ENCODE measurements at places on chromosomes 1 and 21.

- no peak for DNase-seq
Measured at GRCh38 chr1:76666499-76666898, 200.8 kb upstream of the ST6GALNAC5 start.

DNA sequence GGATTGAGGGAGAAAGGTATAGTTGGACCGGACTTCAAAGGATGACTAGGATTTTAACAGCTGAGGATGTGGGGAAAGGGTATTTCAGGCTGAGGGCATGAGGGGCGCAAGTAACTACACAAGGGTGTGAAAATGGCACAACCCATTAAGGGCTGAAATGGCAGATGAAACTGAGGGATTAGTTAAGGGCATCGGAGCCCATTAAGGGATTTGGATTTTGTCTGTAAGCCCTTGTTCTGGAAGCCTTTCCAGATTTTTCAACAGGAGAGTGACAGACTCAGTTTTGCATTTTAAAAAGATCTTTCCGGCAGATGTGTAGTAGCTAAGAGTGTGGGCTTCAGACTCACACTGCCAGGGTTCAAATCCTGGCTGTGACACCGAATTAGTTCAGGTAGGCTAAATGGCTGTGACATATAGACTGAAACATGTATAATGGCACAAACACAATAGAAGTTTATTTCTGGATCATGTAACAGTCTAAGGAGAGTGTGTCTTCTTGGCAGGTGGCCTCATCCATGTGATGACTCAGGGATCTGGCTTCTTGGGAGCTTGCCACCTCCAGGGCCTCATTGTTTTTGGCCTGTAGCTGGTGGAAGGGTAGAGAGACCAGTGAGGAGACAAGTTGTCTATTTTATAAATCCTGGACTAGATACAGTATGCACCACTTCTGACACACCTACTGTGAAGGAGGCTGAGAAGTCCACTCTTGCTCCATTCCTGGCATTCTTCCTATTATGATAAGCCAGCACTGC lies 49.6 kb downstream of the UBE2T start:
- no peak for DNase-seq

DNA sequence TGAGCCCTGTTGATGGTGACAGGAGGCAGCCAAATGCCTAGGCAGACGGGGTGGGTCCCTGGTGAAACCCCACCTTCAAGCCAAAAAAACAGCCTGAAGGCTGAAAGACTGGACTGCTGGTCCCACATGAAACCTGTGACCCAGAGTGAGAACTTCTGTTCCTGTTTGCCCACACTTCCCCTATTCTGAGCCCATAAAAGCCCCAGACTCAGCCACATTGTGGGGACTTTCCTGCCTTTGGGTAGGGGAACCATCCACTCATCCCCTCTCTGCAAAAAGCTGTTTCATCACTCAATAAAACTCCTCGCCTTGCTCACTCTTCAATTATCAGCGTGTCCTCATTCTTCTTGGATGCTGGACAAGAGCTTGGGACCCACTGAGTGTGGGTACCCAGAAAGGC lies 25.2 kb downstream of the HTR6 start:
- no peak for DNase-seq

DNA sequence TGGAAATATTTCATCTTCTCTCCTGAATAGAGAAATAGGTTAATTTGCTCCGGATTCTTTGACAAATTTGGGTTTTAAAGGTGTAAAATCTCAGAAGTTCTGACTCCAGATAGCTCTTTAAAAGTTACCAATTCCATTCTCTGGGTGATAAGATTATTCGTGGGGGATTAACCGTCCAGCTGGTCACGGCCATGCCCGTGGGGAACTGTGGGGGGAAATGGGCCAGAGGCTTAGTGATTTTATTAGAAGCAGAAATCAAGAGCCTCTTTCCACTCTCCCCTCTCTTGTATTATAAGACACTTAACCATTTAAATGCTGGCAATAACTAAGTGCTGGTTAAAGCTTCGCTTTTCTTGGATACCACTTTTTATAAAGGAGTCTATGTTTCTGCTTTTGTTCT lies 376.4 kb upstream of the KAZN start:
- no peak for DNase-seq

GRCh38 chr1:55305735-55306134 lies 90.6 kb upstream of the USP24 start:
- DNase-seq: no peak

GRCh38 chr1:91870322-91870721 lies 15.6 kb downstream of the TGFBR3 start:
- no peak for DNase-seq

- DNase-seq: no peak
Measured at GRCh38 chr1:217907504-217907903, 276.4 kb downstream of the SPATA17 start.

DNA sequence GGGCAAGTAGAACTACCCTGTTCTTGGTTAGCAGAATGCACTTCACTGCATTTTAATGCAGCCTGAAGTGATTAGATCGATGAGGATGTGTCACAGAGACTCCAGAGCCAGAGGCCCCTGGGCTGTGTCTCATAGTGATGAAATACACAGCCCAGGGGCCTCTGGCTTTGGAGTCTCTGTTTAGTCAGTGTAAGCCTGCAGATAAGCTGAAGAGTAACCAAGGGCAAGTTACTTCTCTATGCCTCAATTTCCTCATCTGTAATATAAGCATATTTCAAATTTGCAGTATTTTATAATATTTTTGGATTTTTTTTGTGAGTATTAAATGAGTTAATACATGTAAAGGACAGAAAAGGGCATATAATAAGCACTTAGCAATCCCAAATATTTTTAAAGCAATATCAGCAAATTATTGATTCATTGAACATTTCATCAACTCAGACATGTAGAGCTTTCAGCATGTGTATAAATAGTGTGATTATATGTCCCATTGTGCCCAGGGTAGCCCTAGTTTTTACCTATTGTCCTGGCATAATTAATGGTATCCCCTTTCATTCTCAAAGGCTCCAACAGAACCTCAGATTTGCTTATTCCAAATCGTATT lies 23.6 kb upstream of the APOBEC4 start:
- no peak for DNase-seq

DNA sequence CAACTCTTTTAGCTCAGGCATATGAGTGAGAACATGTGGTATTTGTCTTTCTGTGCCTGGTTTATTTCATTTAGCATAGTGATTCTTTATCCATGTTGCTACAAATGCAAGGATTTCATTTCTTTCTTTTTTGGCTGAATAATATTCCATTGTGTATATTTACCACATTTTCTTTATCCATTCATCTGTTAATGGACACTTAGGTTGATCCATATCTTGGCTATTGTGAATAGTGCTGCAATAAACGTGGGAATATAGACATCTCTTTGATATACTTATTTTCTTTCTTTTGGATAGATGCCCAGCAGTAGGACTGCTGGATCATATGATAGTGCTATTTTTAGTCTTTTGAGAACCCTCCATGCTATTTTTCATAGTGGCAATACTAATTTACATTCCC lies 30.8 kb downstream of the ASB17 start:
- no peak for DNase-seq

GRCh38 chr1:7853684-7854026 lies 790 bp upstream of the UTS2 start:
- no peak for DNase-seq

GRCh38 chr1:63119575-63120155 lies 202.7 kb upstream of the FOXD3 start:
- no peak for DNase-seq

DNA sequence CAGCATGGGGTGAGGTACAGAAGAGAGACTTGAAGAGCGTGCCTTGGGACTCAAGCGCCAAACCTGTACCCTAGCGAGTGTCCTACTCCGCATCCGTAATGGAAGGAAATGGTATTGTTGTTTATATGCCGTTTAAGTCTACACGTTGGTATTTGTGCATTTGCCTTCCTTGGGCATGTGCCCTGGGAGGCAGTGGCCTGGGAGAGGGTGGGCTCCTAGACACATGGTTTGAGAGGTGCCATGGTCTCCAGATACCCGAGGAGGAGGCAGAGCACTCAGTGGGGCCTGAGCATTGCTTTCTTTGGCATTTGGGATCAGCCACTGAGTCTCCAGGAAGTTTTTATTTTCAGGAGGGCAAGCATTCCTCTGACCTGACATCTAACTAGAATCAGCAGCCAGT lies 6.5 kb downstream of the ZNF672 start:
- DNase-seq: no peak

- DNase-seq: no peak
Measured at GRCh38 chr1:4584449-4584848, 70.0 kb upstream of the AJAP1 start.

DNA sequence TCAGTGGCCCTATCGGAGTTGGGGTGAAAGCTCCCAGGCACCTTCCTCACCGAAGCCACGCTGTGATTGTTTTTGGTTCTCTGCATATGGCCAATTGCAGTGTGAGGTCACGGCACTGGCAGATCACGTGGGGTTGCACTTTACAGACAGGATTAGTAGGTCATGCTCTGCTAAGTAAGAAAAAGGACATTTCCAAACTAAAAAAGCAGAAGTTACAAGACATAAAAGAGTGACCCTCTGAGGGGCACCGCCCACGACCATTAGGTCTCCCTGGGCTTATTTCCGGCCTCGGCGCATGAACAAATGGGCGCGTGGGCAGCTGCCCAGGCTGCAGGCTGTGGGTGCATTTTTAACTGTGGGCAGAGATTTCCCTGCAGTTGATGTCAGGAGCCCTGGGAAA lies 2.0 kb downstream of the CAPN9 start:
- no peak for DNase-seq

GRCh38 chr1:21834094-21834493 lies 22.0 kb downstream of the LDLRAD2 start:
- DNase-seq: no peak

DNA sequence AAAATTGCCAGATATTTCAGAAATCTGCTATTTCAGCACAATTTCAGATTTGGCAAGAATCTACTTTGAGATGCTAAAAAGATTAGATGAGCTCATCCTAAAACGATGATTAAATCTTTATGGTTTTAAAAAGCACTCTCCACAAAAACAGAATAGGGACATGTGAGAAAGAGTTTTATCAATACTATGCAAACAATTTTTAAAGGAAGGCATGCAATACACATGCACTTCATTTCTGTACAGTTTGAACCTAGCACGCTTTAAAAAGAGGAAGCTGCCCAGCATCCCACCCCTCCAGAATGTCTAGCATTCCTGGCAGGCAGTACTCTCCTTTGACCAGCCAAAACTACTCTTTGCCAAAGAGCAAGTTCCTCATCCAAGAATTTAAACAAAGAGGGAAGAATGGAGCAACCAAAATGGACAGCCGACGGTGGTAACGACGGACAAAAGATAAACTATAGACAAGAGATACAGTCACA lies 1.3 kb downstream of the ARHGAP29 start:
- DNase-seq: no peak

DNA sequence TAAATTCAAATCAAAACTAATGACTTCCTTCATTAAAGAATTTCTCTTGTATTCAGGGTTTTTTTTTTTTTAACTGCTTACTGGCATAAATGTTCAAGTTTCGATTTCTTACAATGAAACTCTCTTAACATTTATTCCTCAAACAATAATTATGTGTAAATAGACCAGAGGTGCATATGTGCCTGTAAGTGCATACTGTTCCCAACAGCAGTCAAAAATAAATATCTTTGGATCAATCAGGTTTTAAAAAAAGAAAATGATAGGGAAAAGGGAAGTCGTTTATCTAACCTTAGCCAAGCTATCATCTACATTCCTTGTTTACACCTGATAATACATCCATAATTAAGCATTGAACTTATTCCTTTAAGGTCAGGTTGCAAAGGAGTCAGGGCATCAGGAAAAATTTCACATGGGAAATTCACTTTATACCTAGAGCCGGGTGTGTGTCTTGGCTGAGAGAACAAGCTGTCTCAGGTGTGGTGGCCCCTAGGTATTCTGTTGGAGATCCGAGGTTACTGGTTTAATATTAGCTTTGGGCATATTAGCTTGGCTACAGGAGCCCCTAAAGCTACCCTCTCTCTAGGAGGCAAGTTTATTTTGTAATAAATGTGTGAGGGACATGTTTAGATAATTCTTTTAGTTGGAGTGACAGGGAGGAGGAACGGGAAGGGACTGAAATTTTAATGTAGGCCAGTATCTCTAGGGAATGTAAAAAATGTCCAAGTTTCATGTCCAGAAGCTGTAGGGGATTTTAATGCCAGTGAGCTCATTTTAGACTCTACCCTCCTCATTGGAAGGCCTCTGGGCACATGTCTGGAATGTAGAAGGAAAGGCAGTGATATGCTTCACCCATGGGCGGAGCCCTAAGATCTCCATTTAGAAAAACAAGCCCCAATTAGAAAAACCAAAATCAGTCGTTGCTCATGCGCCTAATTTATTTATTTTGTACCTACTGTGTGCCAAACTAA lies 327.9 kb upstream of the PROX1 start:
- no peak for DNase-seq

DNA sequence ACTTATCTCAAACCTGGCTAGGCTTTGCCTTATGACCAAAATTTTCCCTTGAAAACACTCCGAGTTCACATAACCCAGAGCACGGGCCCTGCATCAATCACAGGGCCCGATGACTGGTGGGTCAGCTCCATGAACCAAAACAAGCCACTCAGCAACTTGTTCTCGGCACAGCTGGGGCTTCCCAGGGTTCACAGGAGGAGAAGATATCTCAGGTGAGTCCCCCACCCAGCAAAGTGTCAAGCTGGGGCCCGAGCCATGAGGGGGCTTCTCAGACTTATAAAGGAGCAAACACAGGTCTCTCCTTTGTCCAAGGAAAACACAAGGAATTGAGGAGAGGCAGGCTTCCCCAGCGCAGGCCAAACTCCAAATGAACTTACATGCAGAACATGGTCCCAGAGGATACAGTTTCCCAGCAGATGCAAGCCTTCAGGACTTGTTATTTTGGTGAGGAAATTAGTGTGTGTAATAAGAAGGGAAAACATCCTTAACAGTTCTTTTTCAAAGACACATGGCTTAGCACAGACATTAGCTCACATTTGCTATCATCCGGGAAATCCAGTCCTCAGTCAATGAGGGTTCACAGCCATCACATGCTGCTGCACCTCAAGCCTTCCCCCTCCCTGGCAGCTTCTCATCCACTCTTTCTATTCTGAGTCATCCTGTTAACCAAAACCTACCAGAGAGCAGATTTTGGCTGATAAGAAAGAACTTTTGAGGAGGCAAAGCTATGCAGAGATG lies 98.1 kb upstream of the NFIA start:
- DNase-seq: no peak

DNA sequence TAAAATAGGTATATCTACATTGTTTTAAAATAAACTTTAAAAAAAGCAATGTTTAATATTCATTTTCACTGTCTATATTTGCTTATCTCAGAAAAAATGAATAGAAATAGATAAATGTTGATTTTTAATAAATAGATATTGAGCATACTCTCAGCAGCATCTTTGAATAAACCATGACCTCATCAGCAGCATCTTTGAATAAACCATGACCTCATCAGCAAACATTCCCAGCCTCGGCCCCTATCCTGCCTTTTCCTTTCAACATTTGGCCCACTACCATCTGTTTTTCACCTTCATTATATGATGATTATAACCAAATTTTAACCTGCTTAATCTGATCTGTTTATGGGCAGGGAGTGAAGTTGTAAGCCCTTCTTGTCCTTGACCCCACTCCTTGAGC lies 148.7 kb upstream of the SAMSN1 start:
- DNase-seq: no peak

DNA sequence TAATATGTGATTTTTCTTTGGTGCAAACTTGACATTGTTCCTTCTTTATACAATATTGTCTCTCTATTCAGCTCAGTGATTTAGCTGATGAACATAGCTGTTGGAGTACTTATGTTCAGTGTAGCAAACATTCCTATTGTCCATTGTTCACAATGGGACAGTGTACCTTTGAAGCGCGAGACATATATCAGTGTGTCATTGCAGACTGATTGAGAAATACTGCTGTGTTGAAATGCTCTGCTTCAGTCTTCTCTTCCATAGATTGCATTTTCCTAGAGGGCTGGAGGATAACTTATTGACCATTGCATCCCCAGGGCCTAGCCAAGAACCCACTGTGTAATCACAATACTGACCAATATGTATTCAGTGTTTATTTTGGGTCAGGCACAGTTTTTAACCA lies 46.5 kb downstream of the HLX start:
- DNase-seq: no peak

Data from effector memory CD8-positive, alpha-beta T cell (primary cell).